ENCODE measurements at places on chromosomes 6 and 20. TPM values are rescaled to one million over a fixed set of nuclear protein-coding genes. Genes with fewer than 3 reads are reported as not detected.

GRCh38 chr6:162538643-162539064, 188.9 kb downstream of the PRKN start:
- no peak for DNase-seq

GRCh38 chr6:144809120-144809519, 524.0 kb downstream of the UTRN start:
- no peak for DNase-seq

- DNase-seq = no peak
Observed at GRCh38 chr6:189676-190075, 102.6 kb upstream of the DUSP22 start.

DNA sequence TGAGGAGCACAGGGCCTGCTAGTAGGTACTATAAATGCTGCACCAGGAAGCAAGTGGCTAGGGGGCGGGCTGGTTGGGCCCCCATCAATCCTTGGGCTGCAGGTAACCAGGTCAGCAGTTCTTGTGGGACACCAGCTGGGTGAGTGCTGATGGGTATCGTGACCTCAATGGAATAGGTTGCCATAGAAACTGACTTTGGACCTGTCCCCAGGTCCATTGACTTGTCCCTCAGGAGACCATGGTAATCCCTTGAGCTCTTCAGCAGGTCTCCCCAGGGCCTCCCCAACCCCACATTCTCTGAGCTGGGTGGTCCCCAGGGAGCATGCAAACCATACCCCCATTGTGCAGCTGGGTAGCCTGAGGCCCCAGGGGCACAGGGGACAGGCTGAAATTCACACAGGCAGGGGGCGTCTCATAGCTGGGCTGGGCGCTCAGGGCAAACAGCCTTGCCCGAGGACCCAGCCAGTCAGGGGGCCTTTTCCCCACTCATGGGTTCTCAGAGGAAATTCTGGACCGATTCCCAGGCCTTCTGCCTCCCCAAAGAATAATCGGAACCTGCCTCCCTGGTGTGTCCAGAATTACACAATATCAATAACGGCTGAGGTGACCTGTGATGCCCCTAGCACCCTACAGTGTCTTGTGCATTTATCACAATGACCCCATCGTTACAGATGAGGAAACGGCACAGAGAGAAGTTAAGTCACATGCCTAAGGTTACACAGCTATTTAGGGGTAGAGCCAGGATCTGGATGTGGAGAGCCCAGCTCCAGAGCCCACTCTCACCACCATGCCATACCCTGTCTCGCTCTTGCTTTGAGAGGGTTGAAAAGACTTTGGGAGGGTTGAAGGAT, 35.9 kb downstream of the SRC start:
- DNase-seq = no peak

DNA sequence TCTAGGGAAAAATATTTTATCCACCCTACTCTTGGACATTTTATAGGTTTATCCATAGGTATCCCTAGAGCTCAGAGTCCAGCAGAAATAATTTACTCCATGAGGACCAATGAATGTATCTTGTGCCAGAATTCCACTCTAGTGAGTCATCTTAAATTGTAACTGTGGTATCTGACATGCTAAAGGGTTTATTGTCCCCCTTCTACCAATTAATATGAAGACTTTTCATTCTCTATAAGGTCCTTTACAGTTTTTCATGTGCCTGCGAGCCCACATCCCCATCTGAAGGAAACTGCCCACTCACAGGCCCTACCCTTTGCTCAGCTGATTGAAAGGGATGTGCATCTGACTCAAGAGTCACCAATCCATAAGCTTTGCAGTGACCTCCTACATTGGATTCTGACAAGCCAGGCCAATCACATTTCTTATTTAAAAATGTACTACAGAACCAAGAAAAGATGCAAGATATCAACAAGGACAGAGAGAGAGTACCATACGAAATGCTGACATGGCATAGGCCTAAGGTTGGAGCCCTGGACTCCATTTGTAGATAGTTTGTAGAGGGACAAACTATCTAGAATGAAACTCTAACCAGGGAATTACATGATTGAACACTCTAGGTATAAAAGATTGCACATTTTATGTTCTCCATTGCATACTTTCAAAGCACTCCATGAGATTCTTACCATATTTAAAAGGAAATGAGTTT, 93.4 kb upstream of the DEFB112 start:
- no peak for DNase-seq

DNA sequence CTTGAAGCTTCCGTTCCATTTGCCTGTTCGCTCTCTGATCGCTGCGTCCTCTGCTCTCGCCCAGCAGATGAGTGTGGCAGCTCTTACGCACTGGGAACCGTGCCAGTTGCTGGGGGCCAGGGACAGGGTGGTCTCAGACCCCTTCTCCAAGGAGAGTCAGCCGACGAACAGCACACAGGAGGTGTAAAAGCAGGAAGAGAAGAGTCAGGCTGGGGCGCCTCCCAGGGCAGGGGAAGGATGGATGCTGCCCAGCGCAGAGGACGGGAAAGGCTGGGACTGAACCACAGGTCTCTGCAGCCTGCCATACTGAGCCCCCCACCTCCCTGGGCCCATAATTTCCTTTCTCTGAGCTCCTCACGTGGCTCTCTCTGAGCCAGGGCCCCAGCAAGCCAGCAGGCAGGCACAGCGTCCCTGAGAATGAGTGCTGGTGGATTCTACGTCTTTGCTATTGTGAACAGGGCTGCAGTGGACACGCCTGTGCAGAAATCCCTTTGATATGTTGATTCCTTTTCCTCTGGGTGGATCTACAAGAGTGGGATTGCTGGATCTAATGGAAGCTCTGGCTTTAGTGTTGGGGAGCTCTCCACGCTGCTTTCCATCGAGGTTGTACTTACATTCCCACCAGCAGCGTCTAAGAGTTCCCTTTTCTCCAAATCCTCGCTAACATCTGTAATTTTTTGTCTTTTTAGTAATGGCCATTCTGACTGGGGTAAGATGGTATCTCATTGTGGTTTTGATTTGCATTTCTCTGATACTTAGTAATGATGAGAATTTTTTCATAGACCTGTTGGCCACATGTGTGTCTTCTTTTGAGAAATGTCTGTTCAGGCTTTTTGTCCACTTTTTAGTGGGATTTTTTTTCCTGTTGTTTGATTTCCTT, 104.1 kb downstream of the PSMB1 start:
- no peak for DNase-seq

- DNase-seq = no peak
Observed at GRCh38 chr6:25959890-25960536, 2.6 kb upstream of the TRIM38 start.

DNA sequence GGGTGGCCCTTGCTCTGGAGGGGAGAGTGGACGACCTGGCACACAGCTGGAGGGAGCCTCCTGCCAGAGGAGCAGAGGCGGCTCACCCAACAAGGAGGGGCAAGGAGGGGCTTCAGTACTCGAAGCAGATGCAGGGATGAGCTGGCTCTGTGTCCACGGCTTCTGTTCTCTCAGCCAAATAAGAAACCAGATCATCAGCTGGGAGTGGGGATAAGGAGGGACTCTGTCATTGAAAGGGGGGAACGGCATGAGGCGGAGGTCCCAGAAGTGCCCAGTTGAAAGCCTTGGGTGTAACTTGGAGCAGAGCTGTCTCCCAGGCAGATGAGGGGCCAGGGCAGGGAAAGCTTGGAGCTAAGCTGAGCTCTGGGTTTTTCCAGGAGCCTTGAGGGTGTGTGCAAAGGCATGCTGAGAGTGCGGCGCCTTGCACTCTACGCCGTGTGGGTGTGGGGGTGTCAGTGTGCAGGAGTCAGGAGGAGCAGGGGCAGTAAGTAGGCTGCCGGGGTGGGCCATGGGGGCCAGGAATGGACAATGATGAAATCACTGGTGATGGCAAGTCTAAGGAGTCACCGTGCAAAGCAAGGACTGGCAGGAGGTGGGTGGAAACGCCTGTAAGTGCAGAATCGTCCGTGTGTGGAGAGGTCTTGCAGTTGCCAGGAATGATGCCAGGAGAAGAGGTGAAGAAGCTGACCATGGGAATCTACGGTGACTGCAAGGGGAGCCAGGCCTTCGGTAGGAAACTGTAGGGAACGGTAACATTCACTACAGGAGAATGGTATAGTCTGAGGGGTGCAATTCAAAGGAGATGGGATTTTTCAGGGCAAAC, 85.4 kb upstream of the FOXQ1 start:
- DNase-seq = no peak

DNA sequence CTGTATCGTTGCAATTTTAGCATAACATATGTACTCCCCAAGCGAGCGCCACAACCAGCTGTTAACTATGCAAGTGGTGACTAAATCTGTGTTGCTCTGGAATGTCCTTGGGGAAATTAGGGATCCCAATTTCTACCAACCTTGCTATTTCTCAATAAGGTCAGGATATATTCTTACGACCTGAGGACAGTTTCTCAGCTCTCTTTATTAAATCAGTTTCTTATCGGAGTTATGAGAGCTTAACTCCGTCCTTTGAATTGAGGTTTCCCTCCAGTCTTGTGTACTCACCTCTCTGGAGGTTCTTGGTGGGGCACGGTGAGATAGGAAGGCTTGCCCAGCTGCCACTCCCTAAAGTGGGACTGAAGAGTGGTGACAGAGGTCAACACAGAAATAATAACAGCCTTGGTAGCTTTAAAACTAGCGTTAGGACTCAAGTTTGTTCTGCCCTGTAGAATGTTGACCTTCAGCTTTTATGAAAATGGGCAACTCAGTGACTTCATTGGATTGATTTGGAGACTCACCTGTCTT, 694 bp downstream of the MRPS18B start:
- no peak for DNase-seq

DNA sequence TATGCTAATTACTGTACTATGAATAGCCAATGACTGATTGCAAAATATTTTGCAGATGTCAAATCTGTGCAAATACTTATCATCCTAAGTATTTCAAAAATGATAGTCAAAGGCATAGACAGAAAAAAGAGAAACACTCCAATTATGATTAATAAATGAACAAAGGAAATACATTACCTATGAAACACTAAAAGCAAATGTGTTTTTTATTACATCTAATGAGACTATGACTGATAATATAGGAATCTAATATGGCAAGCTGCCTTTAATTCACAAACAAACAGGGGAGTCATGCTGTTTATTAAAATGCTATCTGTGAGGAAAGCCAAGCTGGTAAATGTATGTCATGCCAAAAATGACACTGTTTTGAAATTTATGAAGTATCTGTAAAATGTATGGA, 713.2 kb upstream of the NRSN1 start:
- DNase-seq = no peak

DNA sequence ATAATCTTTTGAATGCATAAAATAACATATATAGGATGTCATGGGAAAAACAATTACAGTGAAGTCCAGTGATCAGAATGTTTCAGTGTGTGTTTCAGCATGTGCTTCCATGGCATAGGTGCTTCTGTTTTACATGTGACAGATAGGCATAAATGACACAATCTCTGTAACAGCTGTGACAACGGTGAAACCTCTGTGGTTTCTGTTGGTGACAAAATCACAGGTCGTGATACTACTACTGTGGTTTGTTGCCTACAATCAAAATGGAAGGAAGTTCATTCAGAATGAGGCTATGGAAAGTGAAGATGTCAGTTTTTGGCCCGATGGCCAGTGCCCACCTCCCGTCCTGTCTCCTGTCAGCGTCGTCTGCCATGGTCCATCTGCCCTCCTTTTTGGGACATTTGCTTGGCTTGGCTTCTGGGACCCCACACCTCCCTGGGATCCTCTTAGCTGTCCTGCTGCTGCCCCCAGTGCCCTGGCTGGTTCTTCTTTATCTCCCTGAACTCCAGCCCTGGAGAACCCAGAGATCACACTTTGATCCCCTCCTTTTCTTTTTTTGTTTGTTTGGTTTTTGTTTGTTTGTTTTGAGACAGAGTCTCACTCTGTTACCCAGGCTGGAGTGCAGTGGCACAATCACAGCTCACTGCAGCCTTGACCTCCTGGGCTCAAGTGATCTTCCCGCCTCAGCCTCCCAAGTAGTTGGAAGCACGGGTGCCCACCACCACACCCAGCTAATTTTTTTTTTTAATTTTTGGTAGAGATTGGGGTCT, 79.3 kb upstream of the NAA20 start:
- no peak for DNase-seq

DNA sequence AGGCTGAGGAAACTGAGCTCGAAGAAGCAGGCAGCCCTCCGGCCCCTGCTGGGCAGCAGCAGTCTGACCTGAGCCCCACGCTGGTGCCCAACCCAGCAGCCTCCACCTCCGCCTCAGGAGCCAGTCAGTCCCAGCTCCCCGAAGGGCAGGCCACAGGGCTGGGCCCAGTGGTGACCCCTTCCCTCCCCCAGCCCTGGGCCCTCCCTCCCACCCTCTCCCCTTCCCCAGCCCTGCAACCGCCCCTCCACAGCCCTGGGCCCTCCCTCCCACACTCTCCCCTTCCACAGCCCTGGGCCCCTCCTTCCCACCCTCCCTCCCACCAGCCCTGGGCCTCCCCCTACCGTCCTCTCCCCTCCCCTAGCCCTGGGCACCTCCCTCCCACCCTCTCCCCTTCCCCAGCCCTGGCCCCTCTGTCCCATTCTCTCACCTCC, 115.0 kb downstream of the TAF4 start:
- peak; percentile 12 for DNase-seq

GRCh38 chr6:137269347-137269746, 50.2 kb upstream of the IFNGR1 start:
- no peak for DNase-seq

- peak; percentile 9 for DNase-seq
Observed at GRCh38 chr6:163122365-163122764, 292.2 kb upstream of the QKI start.

GRCh38 chr20:14710951-14711350, 373.5 kb upstream of the FLRT3 start:
- DNase-seq = no peak

DNA sequence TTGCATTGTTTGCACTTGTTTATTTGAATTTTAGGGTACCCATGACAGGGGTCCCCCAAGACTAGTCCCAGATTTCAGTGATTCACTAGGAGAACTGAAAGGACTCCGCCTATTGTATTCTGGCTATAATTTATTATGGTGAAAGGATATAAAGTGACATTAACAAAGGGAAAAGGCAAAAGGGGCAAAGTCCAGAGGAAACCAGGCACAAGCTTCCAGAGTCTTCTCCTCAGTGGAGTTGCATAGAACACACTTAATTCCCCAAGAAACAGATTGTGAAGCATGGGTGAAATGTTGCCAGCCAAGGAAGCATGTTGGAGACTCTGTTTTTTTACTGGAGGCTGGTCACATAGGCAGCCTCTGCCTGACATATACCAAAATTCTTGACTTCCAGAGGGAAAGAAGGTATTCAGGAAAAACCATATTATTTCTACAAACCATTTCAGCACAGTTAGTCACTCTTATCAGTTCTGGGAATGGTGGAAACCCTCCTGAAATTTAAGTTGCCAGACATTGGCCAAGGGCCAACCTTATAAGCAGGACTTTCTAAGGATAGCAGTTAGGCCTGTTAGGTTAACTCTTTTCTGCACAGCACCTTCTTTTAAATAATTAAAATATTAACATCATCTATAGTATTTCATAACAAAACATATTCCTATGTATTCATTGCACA, 71.8 kb downstream of the FIG4 start:
- peak; percentile 27 for DNase-seq

The DEFB110 gene
- not detected for total RNA-seq

The SYCP2L gene
- total RNA-seq = not detected

The GTSF1L gene
- not detected for total RNA-seq

The ID1 gene
- total RNA-seq = 172 TPM

The ULBP2 gene
- total RNA-seq = 0.43 TPM

The SCUBE3 gene
- 0.14 TPM for total RNA-seq

The BMP7 gene
- total RNA-seq = 1.7 TPM

The TSPO2 gene
- total RNA-seq = 0.48 TPM

The HCRTR2 gene
- not detected for total RNA-seq

The SEC63 gene
- total RNA-seq = 84.9 TPM

The TREM1 gene
- total RNA-seq = not detected
